ENCODE measurements at places on chromosomes 2 and 18.

DNA sequence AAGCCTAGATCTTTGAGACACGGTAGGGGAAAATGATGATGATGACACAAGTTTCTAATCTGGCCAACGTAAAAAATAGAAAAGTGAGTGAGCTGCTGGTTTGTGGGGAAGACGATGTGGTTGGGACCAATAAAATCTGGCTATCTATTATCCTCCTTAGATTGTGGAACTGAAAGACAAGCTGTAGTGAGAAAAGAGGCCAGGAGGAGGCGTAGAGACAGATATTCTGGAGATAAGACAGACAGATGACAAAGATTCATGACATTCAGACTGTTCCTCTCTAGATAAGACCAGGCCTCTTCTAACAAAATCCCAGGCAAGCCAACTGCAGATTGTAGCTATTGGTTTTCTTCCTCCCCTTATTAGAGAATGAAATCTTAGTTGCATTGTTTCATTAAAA is 376.3 kb upstream of the UBE2E3 start:
- DNase-seq, result no peak

DNA sequence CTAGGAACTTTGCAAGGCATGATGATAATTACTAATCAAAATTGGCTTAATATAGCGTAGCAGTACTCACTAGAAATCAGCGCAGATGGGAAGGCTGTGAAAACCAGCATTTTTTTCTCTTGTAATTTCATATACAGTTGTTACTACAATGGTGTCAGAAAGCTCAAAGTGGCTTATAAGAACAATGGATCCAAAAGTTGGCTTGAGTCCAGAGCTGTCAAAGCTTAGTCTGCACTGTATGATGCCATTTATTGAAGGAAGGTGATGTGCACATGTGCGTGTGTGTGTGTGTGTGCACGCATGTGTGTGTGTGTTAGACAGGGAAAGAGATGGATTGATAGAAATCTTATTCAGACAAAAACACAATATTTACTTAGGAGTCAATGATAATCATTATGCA is 341.3 kb downstream of the TGIF1 start:
- no peak for DNase-seq

DNA sequence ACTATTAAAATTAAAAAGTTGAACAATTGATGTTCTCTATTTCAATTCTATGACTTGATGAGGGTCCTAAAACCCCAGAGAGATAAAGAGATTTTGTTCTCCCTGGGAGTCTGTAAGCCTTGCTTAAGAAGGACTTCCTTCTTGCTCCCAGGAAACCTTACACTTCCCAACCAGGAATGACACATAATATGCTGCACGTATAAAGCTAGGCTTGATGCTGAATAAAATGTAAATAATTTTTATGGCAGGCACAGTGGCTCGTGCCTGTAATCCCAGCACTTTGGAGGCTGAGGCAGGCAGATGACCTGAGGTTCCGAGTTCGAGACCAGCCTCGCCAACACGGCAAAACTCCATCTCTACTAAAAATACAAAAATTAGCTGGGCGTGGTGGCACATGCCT is 27.8 kb downstream of the SPIRE1 start:
- no peak for DNase-seq

DNA sequence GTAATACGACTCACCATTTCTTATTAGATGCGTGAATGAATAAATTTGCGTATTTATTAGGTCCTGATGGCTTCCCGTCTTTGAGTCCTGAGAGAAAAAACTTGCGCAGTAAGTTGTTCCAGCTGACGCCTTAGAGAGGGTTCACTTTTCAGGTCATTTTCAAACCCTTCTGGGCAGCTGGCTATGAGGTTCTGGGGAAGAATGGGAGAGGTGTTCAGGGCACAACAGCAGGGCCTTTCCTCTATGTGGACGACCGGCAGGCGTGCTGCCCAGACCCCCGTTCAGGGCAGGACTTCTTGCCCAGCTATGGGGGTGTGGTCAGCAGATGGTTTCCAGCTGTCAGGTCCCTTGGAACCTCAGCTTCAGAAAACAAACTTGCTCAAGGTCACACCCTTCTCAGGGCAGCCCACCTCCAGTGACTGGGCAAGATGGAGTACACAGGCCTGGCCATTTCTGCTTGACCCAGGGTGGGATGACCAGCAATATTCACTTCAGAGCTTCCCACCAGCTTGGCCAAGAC is 61.1 kb upstream of the TNP1 start:
- no peak for DNase-seq

- no peak for DNase-seq
Measured at GRCh38 chr2:84686783-84687476, 170.6 kb downstream of the DNAH6 start.

GRCh38 chr2:121627525-121628050 is 21.7 kb downstream of the CLASP1 start:
- no peak for DNase-seq

DNA sequence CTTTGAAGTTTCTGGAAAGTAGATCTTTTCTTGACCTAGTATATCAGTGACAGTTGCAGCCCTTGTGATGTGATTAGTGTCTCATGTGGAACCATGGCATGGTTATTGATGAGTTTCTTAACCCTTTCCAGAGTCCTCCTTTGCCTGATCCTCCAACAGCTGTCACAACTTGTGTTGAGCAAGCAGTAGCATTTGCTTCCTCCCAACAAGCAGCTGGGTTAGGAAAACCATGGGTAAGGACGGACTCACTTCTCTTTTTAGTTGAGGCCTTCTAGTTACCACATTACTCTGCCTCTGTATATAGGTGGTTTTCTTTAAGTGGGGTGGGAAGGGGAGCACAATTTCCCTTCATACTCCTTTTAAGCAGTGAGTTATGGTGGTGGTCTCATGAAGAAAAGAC is 96.3 kb downstream of the XRCC5 start:
- no peak for DNase-seq
